Spinal cord (tissue), 10 donors: ENCODE measurements at places on chromosomes 16 and 17. TPM values are rescaled to one million over a fixed set of nuclear protein-coding genes. Genes with fewer than 3 reads are reported as not detected.

- H3K4me1 ChIP-seq, result peaks cover 14% of the 10 kb centered on the region
- H3K4me3 ChIP-seq, result no peak overlapping the region
- peaks cover 93% of the 10 kb centered on the region for H3K36me3 ChIP-seq
- DNase-seq, result no peak
Measured at GRCh38 chr16:4676831-4677230, 16.5 kb upstream of the NUDT16L1 start.

DNA sequence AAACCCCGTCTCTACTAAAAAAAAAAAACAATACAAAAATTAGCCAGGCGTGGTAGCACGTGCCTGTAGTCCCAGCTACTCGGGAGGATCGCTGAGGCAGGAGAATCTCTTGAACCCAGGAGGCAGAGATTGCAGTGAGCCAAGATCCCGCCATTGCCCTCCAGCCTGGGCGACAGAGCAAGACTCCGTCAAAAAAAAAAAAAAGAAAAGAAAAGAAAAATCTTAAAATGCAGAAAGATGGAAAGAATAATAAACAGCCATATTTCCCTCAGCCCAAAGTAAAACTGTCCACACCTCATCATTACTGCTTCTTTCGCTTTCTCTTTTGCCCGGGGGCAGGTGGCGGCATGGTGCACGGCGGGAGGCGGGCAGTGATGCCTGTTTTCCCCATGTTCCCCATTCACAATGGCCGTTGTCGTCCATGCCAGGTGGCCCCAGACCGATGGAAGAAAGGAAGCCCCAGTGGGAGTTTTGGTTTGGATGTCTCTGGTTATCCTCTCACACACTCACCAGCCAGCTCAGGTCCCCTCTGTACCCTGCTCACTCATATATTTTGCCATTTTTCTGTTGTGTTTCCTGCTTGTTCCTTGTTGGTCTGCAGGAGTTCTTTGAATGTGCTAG lies 37.0 kb upstream of the PEMT start:
- H3K4me1 ChIP-seq, result peaks cover 6% of the 10 kb centered on the region
- no peak overlapping the region for H3K4me3 ChIP-seq
- no peaks in the 10 kb centered on the region for H3K36me3 ChIP-seq
- H3K27me3 ChIP-seq, result no peaks in the 10 kb centered on the region
- H3K27ac ChIP-seq, result no peak overlapping the region
- no peak for DNase-seq

Gene OTOP3
- not detected for total RNA-seq

DNA sequence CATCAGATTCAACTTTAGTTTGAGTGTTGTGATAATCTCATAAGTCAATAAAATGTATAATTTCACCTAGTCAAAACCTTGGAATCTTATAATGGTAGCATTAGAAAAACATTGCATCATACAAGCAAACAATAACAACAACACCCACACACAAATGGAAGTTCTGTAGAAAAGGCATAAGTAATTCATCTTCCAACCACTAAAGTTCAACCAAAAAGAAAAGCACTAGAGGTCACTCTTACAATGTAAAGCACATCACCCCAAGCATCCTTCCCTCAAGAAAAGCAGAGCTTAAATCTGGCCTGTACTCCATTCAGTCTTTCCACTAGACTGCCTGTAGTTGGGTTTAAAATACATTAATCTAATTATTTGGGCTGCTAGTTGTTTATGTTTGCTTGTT lies 1.8 kb downstream of the CNTNAP4 start:
- peak overlapping the region; percentile 47 for H3K4me3 ChIP-seq
- no peaks in the 10 kb centered on the region for H3K27me3 ChIP-seq
- DNase-seq, result peak; percentile 18
- H3K36me3 ChIP-seq, result no peaks in the 10 kb centered on the region
- no peak overlapping the region for H3K27ac ChIP-seq

DNA sequence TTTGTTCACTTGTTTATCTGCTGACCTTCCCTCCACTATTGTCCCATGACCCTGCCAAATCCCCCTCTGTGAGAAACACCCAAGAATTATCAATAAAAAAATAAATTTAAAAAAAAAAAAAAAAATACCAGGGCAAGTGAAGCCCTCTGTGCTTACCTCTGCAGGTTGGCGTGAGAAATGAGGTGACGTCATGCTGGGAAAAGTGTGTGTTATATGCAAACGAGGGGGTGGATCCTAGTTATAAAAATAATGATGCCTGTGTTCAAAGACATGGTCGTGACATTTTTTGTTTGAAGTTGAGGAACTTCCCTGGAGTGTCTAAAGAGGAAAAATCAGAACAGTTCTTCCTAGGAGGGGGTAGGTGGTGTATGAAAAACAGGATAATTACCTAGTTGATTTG lies 20.2 kb downstream of the TMC7 start:
- no peak overlapping the region for H3K4me3 ChIP-seq
- no peak overlapping the region for H3K27ac ChIP-seq
- H3K36me3 ChIP-seq, result no peaks in the 10 kb centered on the region
- H3K4me1 ChIP-seq, result peaks cover 13% of the 10 kb centered on the region

GRCh38 chr17:80879723-80880647 lies 111.7 kb upstream of the CHMP6 start:
- H3K4me1 ChIP-seq, result peaks cover 6% of the 10 kb centered on the region
- H3K27me3 ChIP-seq, result no peaks in the 10 kb centered on the region
- DNase-seq, result no peak
- H3K4me3 ChIP-seq, result no peak overlapping the region

Gene HDAC5
- 43.7 TPM for total RNA-seq

DNA sequence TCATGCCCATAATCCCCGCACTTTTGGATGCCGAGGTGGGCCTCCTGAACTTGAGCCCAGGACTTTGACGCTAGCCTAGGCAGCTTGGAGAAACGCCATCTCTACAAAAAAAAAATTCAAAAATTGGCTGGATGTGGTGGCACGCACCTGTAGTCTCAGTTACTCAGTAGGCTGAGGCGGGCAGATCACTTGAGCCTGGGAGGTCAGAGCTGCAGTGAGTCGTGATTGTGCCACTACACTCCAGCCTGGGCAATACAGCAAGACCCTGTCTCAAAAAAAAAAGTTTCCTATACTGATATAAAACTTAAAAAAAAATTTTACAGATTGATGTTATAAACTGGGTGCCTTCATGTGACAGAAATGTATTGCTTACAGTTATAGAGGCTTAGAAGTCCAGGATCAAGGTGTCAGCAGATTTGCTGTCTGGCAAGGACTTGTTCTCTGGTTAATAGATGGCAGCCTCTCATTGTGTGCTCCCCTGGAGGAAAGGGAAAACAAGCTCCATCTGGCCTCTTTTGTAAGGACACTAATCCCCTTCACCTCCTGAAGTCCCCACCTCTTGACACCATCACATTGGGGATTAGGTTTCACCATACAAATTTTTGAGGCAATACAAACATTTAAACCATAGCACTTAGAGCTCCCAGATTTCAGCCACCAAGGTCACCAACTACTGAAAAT lies 8.5 kb upstream of the CES3 start:
- no peak overlapping the region for H3K27ac ChIP-seq
- H3K36me3 ChIP-seq, result no peaks in the 10 kb centered on the region
- H3K27me3 ChIP-seq, result peaks cover 41% of the 10 kb centered on the region

DNA sequence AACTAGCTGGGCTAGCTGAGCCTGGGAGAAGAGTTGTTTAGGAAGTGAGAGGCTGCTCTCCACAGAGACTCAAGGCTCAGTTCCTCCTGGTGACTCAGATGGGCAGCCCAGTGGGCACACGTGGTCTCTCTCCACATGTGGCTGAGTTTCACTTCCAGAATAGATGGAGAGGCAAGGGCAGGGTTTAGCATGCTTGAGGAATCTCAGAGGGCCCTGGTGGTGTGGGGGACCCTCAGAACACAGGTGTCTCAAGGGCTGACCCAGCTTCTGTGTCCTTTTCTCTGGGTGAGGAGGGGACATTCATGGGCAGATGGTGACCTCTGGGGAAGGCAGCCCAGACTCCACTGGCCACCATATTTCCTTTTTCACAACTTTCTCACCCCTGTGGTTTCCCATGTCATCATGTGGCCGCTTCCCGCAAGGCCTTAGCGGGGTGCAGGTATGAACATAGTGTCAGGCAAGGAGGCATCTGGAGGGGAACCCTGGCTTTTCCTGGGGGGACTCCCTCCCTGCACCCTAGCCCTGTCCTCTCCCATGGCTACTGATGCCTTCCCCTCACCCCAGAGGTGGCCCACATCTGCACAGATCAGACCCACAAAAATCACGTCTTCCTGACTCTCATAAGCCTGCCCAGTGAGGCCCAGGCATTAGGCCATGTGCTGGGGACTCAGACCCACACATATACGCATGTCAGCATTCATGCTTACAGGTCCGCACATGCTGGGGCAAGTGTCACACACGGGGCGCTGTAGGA lies 3.3 kb downstream of the GRN start:
- no peaks in the 10 kb centered on the region for H3K27me3 ChIP-seq
- no peak overlapping the region for H3K4me3 ChIP-seq
- peaks cover 52% of the 10 kb centered on the region for H3K36me3 ChIP-seq
- DNase-seq, result no peak
- H3K27ac ChIP-seq, result no peak overlapping the region
- peaks cover 46% of the 10 kb centered on the region for H3K4me1 ChIP-seq

Gene WFDC1
- 3.8 TPM for total RNA-seq

DNA sequence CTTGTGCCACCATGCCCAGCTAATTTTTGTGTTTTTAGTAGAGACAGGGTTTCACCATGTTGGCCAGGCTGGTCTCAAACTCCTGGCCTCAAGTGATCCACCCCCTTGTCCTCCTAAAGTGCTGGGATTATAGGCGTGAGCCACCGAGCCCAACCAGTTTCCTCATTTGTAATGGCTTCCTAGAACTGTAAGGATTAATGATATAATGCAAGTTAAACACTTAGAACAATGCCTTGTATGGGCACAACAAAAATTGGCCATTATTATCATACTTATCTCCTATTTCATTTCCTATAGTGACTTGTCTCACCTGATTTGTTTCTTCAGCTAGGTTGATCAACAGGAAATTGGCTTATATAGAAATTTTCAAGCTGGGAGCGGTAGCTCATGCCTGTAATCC lies 14.1 kb downstream of the TUBD1 start:
- no peak overlapping the region for H3K4me3 ChIP-seq
- no peaks in the 10 kb centered on the region for H3K27me3 ChIP-seq
- peaks cover 62% of the 10 kb centered on the region for H3K36me3 ChIP-seq
- no peak overlapping the region for H3K27ac ChIP-seq

Gene CD300E
- total RNA-seq, result 0.17 TPM

DNA sequence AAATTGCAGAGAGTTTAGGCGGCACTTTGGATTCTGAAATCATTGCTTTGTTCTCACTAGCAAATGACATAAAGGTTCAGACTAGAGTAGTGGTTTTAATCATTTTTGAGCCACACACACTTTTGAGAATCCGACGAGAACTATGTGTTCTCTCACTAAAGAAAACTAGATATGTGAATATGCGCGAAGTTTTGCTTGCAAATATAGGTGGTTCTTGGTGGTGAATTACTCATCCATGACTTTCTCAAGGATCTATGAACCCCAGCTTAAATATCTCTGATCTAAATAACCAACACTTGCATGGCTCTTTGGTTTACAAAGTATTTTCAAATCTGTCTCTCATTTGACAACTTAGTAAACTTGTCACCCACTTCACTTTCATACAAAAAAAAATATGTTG lies 54.8 kb downstream of the NOG start:
- H3K4me3 ChIP-seq, result no peak overlapping the region
- no peaks in the 10 kb centered on the region for H3K36me3 ChIP-seq
- H3K4me1 ChIP-seq, result no peaks in the 10 kb centered on the region
- no peak for DNase-seq
- H3K27ac ChIP-seq, result no peak overlapping the region
- no peaks in the 10 kb centered on the region for H3K27me3 ChIP-seq

GRCh38 chr16:17304491-17305119 lies 166.2 kb downstream of the XYLT1 start:
- H3K27ac ChIP-seq, result no peak overlapping the region
- no peak overlapping the region for H3K4me3 ChIP-seq
- H3K27me3 ChIP-seq, result no peaks in the 10 kb centered on the region
- no peaks in the 10 kb centered on the region for H3K36me3 ChIP-seq
- H3K4me1 ChIP-seq, result peaks cover 26% of the 10 kb centered on the region
- no peak for DNase-seq

Gene OR1A1
- total RNA-seq, result not detected

Gene TBC1D26
- 0.61 TPM for total RNA-seq

Gene CBFA2T3
- 4.4 TPM for total RNA-seq

Gene GJC1
- total RNA-seq, result 17.9 TPM

- H3K27me3 ChIP-seq, result no peaks in the 10 kb centered on the region
- no peak for DNase-seq
- H3K4me3 ChIP-seq, result no peak overlapping the region
- H3K27ac ChIP-seq, result no peak overlapping the region
Measured at GRCh38 chr17:82548681-82549303, 29.3 kb downstream of the FOXK2 start.

DNA sequence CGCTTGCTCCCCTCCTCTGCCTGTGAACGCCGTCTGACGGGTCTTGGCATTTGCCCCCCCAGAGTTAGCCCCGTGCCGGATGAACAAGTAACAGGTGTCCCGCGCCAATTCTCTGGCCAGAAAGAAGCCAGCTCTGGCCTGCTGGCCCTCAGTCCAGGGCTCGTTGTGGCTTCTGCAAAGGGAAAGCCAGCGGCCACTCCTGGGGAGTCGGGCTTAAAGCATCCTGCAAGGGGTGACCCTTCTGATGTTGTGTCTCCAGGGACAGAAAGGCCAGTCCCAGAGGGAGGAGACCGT lies 18.4 kb upstream of the OSGIN1 start:
- DNase-seq, result no peak
- H3K36me3 ChIP-seq, result peaks cover 49% of the 10 kb centered on the region
- H3K27ac ChIP-seq, result no peak overlapping the region
- H3K4me3 ChIP-seq, result no peak overlapping the region
- no peaks in the 10 kb centered on the region for H3K27me3 ChIP-seq

Gene TRAP1
- total RNA-seq, result 68.4 TPM

Gene TNS4
- not detected for total RNA-seq

Gene TAC4
- not detected for total RNA-seq

GRCh38 chr17:29663155-29663554 lies 40.4 kb upstream of the CORO6 start:
- no peak for DNase-seq
- no peak overlapping the region for H3K4me3 ChIP-seq
- H3K27ac ChIP-seq, result no peak overlapping the region
- no peaks in the 10 kb centered on the region for H3K27me3 ChIP-seq

Gene PLA2G10
- not detected for total RNA-seq

Gene DHODH
- total RNA-seq, result 3.6 TPM
